NCI-H1092 treated with DMSO at 0.1 percent for 48 hours (cell line): ENCODE measurements at places on chromosomes 12 and 14.

GRCh38 chr14:56189307-56189706, 71.1 kb downstream of the PELI2 start:
- DNase-seq = no peak

- no peak for DNase-seq
Observed at GRCh38 chr14:102819747-102820330, 42.6 kb downstream of the TRAF3 start.

DNA sequence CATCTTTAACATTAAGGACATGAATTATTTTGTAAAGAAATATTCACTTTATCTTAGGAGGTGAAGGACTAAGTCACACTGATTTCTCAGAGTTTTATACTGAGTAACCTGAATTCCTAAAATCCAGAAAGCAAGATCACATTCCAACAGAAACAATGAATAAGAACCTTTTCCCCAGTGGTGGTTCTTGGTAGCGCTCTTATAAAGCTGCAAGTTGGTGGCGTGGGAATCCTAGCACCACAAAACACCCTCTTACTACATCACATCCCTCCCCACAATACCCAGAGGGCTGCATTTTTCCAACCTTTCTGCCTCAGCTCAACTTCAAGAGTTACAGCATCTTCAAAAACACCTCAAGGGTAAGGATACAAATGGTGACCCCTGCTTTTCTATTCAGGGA, 44.0 kb upstream of the SMUG1 start:
- no peak for DNase-seq

- no peak for DNase-seq
Observed at GRCh38 chr12:65306366-65307168, 28.1 kb downstream of the MSRB3 start.

DNA sequence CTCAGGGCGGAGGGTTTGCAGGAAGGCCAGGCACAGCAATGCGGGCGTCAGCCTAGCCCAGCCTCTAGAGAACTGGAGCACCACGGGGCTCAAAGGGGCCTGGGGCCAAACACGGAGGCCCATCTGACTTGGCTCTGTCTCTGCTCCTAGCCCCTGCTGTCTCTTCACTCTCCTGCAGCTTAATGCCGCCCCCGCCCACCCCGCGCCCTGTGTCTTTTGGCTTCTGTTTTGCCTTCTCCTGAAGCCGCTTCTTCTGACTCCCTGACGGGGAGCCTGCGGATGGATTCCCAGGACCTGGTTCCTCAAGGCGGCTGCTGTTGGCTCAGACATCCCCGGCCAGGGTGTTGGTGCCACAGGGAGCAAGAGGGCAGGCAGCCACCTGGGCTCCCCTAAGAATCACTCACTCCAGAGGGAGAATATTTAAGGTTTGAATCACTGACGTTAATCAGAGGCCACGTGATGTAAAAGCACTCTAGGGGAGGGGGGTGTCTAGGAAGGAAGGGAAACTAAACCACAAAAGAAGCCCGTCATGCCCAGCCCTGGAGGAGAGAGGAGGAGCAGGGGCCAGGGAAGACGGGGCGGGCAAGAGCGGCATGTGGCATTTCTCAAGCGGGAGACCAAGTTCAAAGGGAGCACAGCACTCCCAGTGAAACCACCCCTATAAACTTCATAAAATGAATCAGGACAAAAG, 36.9 kb upstream of the PRMT8 start:
- no peak for DNase-seq

DNA sequence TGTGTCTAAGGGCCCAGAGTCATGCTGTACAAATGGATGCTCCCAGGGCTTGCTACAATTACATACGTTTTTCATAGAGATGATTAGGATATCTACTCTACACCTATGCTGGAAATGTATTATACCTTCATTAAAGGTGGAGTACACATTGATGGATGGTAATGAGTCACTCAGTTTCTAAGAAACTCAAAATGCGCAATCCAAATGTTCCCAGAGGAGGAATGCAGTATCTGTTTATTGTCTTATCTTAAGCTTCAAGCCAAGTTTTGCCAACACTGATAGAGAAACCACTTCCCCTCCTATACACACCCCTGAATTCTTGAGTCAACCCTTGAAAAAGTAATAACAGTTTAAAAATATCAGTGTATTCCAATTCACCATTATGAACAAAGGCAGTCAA, 266.6 kb upstream of the FAR2 start:
- DNase-seq = no peak

GRCh38 chr12:114686426-114686772, 2.4 kb upstream of the TBX3 start:
- no peak for DNase-seq

- no peak for DNase-seq
Observed at GRCh38 chr12:32248441-32249140, 141.9 kb downstream of the BICD1 start.

- DNase-seq = no peak
Observed at GRCh38 chr12:120242275-120242799, 23.2 kb downstream of the PXN start.
